Epithelial cell of esophagus (primary cell): ENCODE measurements at places on chromosomes 11 and 22.
A peak's percentile ranks its signal among the peaks of the same experiment; 100 is the strongest.

DNA sequence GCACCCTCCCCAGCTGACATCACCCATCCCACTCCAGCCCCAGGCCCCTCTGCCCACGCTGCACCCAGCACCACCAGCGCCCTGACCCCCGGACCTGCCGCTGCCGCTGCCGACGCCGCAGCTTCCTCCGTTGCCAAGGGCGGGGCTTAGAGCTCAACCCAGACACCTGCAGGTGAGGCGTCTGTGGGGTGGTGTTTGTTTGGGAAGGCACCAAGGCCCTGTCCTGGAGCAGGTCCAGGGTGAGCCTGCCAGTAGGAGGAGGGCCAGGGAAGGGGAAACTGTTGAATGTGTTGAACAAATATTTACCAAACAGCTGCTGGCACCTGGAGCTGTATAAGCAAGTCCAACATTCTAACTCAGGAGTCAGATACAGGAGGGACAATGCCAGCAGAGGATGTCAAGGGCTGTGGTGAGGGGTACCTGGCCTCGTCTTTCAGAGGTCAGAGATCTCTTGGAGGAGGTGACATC lies 3.1 kb downstream of the VEGFB start:
- peak; percentile 62 for DNase-seq

DNA sequence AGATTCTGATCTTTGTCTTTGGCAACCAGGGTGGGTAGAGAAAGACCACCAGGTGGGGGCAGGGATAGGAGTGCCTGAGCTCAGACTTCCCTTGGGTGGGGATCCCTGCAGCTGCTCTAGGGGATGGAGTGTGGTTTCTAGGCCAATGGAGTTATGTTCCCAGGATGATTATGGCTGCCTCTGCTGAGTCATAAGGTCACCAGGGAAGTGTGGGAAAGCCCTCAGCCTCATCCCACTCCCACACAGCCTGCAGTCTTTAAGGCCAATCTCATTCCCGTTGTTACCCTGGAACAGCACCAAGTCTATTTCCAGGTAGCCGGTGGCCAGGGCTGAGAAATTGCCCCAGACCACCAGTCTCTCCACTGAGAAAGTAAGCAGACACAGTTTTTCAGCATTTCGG lies 2269.3 kb upstream of the RAG2 start:
- DNase-seq: no peak

DNA sequence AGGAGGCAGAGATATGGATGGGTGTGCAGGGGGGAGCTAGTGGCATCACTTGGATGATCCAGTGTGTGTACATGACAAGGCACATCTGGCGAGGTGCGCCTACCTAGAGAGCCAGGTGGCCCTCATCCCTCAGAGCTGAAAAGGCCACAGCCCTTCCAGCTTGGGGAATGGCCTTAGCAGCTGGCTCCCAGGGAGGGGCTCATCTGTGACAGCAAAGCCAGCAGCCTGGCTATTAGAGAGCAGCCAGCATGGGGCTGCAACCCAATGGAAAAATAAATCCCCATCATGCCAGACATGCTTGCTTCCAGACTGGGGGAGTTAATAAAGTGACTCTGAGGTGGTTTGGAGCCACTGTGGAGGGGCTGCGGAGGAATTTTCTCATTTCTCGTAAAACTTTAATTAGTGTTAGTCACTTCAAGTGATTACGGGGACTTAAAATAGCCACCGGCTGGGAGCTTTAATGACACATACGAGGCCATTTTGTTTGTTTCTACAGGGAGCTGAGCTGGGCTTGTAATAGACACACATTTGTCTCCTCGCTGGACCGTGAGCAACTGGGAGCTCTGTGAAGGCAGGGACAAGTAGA lies 111.2 kb upstream of the ALX4 start:
- no peak for DNase-seq

- peak; percentile 51 for DNase-seq
Observed at GRCh38 chr11:119676461-119677020, 52.5 kb downstream of the NECTIN1 start.

DNA sequence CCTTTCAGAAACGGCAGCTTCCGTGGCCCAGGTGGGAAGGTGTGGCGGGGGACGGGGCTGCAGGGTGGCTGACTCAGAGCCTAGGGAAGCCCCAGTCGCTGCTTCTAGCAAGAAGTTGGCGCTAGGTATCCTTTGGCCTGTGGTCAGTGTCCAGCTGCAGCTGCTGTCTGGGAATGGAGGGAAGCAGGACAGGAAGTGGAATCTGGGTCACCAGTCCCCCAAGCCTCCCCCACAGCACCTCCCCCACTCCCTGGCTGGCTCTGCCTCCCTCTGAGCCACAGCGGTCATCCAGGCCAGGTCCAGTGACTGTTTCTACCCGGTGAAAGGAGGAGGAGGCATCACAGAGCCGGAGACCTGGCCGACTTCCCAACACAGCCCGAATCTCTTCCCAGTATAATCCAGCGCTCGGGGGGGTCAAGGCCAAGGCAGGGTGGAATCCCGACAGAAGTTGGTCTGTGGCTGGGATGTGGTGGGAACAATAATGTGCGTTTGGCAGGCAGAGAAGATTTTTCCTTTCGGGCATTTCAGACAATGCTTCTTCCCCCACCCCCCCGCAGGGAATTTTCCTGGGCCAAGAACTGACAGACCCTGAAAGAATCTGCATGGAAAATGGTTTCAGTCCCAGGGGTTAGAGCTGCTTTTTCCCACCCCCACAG lies 45.1 kb downstream of the C11orf96 start:
- no peak for DNase-seq

DNA sequence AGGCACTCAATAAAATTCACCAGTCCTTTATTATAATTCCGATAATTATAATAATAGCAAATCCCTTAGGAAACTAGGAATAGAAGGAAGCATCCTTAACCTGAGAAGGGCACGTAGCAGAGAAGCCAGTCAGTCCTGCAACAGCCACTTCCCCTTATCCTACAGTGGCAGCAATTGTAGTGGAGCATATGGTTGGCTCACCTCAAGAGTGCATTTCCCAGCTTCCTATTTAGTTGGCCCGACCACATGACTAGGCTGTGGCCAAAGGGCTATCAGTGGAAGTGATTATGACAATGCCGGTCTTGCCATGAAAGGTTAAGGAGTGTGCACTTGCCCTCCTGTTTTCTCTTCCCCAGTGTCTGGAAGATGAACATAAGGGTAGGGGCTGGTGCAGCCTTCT lies 27.0 kb downstream of the TESMIN start:
- no peak for DNase-seq

DNA sequence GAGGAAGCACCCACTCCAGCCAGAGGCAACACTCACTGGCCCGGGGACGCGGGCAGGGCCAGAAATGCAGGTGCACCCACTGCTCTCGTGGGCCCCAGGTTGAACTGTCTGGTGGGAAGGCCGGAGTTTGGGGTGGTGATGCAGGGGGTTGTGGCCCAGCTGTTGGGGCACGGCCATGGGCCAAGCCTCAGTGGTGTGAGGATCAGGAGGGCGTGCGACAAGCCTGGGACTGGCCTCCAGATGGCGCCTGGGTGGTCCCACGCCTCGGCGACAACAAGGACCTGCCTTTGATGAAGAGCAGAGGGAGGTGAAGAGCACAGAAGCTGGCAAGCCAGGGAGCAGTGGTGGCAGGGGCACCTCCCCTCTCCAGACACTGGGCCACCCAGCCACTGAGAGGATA lies 240.8 kb downstream of the BRD1 start:
- DNase-seq: no peak

DNA sequence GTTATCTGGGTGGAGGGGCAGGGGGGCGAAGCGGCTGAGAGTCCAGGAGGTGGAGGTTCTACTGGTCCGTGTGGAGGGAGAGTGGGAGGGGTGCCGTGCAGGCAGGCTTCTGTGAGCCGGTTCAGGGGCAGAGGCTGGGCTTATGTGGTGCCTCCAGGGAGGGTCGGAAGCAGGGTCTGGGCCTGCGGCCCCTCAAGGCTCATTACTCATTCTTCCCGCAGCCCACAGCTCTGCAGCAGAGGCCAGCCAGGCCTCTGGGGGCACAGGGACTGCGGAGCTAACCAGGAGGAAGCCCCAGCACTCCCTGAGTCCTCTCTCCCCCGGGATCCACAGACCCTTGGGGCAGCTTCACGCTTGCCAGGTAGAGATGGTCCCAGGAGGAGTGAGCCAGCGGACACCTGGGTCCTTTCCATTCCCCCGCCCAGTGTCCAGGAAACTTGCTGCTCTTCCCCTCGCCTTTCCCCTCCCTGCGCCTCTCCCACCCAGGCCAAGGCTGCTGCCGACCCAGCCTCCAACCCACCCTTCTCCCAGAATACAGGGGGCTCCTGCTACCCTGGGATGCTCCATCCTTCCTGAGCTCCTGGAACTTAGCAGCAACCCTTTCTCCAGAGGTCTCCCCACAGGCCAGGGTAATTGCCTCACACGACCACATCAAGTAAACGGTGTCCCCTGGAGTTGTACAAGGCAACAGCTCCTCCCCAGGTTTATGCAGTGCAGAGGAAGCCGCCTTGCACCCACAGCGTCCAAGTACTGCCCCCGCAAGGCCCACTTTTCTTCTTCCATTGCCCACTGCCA lies 6.3 kb downstream of the NRXN2 start:
- no peak for DNase-seq

DNA sequence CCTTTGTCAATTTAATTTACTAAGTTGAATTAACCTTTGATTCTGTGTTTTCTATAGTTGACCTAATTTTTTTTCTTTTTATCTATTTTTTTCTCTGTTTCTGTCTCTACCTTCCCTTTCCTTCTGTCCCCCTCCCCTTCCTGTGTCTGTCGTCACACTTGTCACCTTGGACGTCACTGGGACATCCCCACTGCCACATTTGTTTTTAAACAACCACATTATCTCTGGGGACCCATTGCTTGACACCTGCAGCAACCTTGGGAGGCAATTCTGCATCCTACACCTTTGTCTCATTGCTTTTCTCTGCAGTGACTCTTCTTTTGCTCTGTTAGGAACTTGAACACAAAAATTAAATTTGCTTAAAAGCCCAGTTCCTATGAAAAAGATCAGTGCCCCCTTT lies 51.8 kb upstream of the TTC12 start:
- DNase-seq: no peak

- DNase-seq: no peak
Observed at GRCh38 chr22:42696331-42696967, 24.2 kb downstream of the A4GALT start.
